ENCODE measurements at places on chromosomes 2 and 18.

DNA sequence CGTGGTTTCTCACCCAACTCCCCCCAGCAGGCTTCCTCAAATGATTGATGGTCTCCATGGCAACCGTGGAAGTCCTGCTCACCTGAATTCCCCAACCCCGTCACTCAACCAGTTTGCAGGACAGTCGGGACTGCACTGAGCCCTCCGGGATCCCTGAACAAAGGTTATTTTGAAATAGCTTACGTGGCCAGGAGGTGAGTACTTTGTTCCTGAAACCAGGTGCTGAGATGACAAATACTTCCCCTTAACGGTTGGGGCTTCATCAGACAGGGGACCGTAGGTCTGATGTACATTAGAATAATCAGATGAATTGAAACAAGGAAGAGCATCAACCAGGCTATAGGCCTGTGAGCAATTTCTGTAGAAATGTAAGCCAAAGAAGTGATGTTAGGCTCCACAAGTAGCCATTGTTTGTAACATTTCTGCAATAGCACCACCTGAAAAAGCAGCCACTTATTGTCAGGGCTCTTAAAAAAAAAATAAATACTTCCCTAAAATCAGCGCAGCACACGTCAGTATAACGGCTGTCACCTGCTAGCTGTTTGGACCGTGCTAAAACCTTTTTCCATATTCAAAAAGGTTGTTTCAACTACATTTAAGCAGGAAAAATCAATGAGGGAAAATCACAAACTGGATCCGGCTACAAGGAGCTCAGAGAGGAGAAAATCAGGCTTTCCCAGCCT, 206.4 kb upstream of the ID2 start:
- DNase-seq, result no peak

GRCh38 chr2:238848976-238849853, 1.3 kb downstream of the TWIST2 start:
- no peak for DNase-seq

- no peak for DNase-seq
These were observed 292.5 kb downstream of the NDUFA10 start for GRCh38 chr2:239732666-239733010.

- DNase-seq, result no peak
These were observed 529.2 kb upstream of the KLHL29 start for GRCh38 chr2:22855761-22856184.

- DNase-seq, result no peak
These were observed 31.9 kb downstream of the VWA3B start for GRCh38 chr2:98118852-98119251.

DNA sequence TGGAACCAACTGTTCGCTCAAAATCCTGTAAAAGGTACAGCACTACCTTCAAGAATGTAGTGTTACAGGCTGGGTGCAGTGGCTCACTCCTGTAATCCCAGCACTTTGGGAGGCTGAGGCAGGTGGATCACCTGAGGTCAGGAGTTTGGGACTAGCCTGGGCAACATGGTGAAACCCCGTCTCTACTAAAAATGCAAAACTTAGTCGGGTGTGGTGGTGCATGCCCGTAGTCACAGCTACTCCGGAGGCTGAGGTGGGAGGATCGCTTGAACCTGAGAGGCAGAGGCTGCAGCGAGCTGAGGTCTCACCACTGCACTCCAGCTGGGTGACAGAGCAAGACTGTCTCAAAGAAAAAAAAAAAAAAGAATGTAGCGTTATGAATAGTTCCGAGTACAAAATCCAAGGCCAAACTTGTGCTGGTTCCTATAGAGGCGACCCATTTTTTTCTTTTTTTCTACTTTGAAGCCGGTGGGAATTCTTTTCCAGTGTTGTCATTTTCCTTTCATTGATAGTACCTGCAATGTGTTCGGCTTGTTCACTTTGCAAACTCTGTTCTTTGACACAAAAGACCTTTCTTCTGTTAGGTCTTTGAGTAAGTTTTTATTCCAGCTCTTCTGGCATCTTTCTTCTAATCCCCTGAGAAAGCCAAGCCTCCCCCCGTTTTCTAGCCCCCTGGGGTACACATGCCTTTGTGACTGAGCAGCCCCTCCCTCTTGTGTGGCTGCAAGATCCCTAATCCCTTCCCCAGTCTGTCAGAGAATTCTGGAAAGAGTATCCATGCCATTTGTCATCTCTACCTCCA, 25.1 kb downstream of the INPP5D start:
- DNase-seq, result no peak

All from BJ (cell line).